ENCODE measurements at places on chromosomes 7 and 10.

DNA sequence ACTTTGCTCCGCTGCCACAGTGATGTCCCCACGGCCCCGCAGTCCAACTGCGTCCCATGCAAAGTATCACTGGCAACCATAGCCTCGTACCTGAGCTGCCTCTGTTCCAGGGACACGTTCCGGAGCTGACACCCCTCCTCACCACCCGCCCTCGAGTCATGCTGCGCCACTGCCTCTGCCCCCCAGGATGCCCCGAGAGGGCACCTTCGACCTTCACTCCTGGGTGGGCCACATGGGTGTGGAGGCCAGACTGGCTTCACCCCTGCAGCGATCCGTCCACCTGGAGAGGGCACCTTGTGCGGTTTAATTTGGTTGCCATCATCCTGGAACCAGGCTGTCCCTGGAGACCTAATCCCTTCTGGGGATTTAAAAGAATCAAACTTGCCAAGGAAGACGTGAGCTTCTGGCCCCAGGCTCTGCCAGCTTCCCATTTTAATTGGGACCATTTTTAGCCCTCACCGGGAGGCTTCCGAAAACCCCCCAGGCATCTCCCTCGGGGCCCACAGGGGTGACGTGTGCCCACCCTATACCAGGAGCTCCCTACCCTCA lies 19.2 kb upstream of the TNRC18 start:
- DNase-seq: peak; percentile 45

GRCh38 chr7:101993311-101993710 lies 175.9 kb downstream of the CUX1 start:
- no peak for DNase-seq

GRCh38 chr10:3926675-3927525 lies 141.9 kb upstream of the KLF6 start:
- DNase-seq: no peak

- DNase-seq: no peak
Measured at GRCh38 chr7:434891-435629, 84.6 kb downstream of the PDGFA start.

GRCh38 chr7:154720016-154720415 lies 282.9 kb downstream of the PAXIP1 start:
- DNase-seq: no peak

GRCh38 chr10:90417476-90418210 lies 440.2 kb downstream of the HTR7 start:
- DNase-seq: no peak

DNA sequence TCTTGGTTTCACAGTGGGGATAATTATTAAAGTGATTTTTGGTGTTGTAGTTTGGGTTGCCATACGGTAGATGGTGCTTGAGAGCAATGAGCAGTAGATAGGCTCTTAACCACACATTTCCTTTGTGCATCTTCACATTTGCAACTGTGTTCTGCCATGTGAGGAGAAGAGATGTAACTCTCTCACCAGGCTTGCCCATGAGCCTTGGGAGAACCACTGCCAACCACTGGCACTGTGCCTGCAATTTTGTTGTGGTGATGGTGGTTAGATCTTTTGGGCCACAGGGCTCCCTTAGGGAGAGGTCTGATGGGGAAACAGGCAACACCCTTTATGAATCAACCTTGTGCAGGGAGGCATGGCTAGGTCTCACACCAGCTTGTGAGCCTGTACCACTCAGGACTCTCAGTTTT lies 204.3 kb downstream of the CCDC7 start:
- no peak for DNase-seq

DNA sequence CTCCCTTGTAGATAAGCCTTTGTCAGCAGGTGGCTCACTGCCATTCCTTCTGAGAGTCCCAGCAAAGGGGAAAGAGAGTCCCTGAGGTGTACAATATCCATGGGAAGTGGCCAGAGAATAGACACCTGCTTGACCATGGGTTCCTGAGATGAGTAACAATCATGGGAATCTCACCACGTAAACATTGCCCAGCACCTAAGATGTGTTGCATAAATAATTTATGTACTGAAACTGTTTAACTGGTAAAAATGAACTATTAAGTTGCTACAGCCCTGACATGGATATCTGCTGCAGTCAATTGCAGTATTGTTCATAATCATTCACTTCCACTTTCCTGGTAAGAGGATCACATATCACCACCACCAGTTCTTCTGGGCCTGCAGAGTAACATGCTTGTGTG lies 123.8 kb upstream of the INHBA start:
- DNase-seq: no peak

DNA sequence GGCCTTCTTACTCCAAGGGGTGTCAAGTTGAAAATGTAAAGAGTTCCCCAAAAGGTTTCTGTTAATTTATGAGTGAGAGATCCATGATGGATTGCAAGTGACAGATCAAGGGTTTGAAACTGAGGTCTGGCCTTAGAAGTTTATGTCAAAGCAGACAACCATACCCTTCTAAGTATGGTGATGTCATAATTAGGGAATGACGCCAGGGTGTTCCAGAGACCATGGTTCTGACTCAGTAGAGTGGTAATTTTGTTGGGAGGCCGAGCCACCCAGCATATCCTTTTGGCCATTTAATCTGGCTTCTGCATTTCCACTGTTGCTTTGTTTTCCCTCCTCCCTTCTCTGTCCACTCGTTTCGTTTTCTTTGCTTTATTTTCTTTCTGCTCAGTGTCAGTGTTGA lies 2.7 kb downstream of the TRUB1 start:
- no peak for DNase-seq

DNA sequence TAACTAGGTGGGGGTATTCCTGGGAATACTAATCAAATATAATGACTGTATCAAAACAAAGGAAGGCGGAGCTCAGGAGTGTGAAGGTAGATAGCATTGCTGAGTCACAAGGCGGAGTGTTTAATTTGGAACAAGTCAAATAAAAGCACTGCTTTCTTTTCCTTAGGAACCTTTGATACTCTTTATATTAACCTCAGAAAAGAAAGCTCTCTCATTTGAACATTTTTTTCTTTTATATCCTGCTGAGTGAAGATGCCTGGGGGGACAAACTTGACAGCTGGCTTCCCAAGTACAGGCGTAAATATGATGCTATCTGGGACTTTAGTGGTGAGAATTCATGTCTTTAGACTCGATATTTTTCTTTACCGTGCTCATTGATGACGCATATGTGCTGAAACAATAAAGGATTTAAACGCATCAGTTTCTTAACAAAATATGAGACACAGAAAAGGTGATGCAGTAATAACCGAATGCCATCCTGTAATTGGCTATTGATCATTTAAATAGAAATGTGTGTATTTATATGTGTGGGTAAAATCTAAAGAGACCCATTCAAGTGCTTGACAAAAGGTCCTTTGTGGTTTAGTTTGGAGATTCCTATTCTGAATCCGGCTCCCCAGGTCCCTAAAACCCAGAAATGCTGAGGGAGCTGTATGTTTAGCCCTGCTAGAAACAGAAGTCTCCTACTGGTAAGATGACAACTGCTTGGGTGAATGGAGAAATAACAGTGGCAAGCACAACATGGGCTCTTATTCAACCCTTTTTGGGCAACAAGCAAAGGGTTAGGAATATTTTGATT lies 102.7 kb downstream of the PRTFDC1 start:
- no peak for DNase-seq

DNA sequence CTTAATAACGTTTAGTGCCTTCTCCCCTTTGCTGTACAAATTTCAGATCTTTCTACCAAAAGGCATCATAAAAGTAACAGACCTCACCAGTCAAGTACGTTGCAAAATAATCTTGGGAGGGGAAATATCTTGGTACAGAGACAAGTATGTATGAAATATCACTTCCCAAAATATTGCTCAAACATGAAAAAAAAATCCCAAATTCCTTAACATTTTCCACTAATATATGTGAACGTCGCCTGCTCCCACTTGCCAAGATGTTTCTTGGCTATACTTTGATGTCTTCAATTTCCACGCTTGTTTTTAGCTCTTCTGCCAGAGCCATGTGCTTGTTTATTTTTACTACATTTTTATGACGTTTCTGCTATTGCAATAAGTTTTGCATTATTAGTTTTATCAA lies 223.5 kb downstream of the PLXNA4 start:
- no peak for DNase-seq

- no peak for DNase-seq
Measured at GRCh38 chr10:110903280-110904278, 15.4 kb downstream of the BBIP1 start.

DNA sequence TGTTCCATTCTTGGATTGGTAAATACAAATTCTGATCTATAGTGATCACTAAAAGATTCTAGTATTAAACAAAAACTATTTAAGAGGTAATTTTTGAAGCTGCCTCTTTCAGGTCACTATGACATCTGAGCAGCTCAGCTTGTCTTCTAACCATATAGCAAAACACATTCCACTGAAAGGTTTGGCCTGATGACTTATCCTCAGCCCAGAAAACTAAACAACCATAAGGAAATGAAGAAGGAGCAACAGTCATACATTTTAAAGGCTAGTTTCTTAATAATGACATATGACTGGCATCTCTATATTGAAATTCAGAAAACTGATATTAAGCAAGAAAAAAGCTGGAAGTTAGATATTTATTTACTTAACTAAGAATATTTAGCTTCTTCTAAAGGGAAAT lies 24.6 kb downstream of the NT5C2 start:
- no peak for DNase-seq

- DNase-seq: no peak
Measured at GRCh38 chr7:138616085-138616484, 85.1 kb downstream of the SVOPL start.

DNA sequence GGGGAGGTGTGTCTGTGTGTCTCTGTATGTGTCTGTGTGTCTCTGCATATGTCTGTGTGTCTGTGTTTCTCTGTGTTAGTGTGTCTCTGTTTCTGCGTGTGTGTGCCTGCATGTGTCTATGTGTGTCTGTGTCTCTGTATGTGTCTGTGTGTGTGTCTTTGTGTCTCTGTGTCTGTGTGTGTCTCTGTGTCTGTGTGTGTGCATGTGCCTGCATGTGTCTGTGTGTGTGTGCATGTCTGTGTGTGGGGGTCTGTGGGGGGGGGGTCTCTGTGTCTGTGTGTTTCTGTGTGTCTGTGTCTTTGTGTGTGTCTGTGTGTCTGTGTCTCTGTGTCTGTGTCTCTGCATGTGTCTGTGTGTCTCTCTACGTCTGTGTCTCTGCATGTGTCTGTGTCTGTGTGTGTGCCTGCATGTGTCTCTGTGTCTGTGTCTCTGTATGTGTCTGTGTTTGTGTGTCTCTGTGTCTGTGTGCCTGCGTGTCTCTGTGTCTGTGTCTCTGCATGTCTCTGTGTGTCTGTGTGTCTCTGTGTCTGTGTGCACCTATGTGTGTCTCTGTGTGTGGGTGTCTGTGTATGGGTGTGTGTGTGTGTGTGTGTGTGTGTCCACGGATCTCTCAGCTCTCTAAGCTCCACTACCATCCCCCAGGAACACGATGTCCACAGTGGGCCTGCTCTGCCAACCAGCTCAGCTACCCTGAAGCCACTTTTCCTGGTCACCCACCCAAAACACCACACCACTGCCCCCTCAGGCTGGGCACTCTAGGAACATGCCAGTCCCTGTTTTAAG lies 41.7 kb downstream of the RASGEF1A start:
- DNase-seq: no peak

DNA sequence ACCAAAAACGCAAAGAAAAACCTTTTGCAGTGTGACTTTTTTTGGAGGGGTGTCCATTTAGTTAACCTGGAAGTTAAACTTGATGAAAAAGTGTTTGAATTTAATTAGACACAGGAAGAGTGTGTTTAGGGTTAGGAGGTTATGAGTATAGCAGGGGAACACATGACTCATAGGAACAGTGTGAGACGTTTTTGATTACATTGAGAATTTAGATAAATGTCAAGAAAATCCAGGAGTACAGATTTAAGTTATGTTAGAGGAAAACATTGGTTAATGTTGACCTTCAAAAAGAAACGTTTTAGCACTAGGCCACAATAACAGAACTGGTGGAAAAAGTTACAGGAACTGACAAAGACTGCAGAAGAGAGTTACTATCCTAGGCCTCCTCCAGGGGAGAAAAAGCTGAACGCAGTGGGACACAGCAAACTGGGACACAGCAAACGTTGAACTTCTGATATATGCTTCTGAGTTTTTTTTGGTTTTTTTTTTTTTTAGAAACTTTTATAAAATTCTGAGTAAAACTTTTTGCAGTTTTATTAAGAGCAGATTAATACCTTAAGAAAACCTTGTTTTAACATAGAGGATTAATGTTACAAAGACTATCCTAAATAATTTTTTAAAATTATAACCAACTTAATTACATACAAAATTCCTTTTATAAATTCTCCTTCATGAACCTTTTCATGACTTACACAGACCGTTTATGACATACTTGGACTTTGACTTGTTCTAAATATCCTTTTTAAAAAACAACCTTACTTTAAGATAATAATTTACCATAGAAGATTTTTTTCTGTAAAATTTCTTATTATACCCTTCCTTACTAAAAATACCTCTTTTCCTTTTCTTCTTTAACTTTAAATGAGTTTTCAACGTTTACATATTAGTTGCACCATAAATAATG lies 22.2 kb downstream of the LANCL2 start:
- peak; percentile 50 for DNase-seq

GRCh38 chr10:35644050-35644950 lies 2.2 kb upstream of the FZD8 start:
- DNase-seq: peak; percentile 7

GRCh38 chr7:158110661-158111048 lies 477.0 kb downstream of the PTPRN2 start:
- DNase-seq: no peak

DNA sequence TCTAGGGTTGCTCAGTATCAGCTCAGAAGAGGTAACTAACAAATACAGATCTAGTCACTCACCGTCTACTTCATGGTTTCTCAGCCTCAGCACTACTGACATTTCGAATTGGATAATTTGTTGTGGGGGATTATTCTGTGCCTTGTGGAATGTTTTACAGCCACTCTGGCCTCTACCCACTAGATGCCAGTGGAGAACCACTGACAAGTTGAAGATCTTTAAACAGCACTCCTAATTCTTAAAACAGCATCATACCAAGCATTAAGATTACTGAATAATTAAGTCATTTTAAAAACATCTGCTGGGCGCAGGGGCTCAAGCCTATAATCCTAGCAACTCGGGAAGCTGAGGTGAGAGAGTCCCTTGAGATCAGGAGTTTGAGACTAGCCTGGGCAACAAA lies 82.6 kb downstream of the UPF2 start:
- no peak for DNase-seq

- DNase-seq: no peak
Measured at GRCh38 chr10:130078120-130078519, 32.5 kb downstream of the C10orf143 start.

- no peak for DNase-seq
Measured at GRCh38 chr7:137668404-137668803, 178.4 kb downstream of the DGKI start.

DNA sequence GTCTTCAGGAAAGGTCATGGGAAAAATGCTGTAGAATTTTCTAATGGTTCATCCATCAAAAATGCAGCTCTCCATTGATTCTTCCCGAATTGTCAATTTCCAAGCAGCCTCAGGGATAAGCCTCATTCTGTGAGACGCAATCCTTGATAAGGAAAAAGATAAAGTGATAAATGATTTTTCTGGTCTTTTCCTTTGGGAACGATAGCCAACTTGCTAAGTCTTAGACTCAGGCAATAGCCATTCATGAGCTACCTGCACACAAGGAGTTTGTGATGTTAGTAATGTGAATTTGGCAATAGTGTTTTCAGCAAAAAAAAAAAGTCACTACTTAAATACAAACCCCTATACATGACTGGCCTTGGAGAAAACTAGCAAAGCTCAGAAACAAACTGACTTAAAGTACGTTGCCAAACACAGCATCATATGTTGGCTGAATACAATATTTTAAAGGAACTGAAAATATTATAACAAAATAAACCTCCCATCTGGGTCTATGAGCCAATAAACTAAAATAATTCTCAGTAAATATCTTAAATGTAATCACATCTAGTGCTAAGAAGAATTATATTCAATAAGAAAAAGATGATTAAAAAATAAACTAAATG lies 75.5 kb downstream of the KLF6 start:
- no peak for DNase-seq
